DMS153 (cell line): ENCODE measurements at places on chromosomes 7 and 10.

DNA sequence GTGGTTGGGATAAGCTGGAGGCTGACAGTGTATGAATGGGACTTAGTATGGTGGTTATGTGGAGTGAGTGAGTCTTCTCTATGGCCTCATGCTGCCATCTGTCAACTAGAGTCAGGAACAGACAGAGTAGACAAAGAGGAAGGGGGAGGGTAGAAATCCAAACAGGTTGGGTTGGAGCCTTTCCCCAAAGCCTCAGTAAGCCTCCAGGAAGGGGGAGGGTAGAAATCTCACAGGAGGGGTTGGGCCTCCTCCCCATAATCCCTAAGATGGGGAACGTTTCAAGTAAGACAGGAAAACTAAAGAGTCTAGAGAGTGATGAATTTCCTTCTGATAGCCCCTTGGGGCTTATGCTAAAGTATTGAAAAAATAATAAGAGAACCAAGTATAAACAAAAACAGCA, 2.0 kb upstream of the AKR1B15 start:
- DNase-seq = peak; percentile 74

GRCh38 chr10:77359287-77359691, 278.3 kb downstream of the KCNMA1 start:
- no peak for DNase-seq

DNA sequence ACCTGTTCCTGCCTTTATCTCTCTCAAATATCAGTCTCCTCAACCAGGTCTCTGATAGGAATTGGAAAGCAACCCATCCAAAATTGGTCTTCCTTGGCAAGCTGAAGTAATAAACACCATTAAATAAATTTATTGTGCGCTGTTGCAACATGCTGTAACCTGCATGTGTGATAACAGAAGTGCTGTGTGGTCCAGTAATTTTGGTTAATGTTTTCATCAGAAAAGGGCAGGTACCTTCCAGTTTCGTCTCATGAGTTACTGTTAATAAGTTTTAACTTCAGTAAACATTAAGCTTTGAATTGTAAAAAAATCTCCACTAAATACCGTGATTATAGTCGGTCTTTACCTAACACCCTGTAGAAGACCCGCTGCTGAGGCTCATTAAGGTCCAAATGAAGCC, 624.7 kb downstream of the TNS3 start:
- DNase-seq = no peak

DNA sequence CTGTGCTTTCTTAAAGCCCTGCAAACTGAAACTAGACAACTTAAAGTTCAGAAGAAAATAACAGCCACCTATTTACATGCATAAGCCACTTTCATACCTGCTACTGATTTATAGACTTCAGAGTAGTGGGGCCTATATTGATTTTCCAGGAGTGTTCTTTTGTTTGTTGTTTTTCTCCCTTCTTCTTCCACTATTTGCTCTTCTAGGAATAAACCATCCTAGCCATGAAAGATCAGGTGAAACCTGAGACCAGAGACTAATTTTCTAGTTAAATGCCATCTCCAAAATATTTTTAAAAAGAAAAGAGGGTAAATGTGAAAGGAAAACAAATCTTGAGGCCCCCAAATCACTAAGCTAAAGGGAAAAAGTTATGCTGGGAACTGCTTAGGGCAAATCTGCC, 72.4 kb upstream of the C1GALT1 start:
- peak; percentile 41 for DNase-seq

GRCh38 chr10:30434273-30435072, 489 bp downstream of the MAP3K8 start:
- no peak for DNase-seq

DNA sequence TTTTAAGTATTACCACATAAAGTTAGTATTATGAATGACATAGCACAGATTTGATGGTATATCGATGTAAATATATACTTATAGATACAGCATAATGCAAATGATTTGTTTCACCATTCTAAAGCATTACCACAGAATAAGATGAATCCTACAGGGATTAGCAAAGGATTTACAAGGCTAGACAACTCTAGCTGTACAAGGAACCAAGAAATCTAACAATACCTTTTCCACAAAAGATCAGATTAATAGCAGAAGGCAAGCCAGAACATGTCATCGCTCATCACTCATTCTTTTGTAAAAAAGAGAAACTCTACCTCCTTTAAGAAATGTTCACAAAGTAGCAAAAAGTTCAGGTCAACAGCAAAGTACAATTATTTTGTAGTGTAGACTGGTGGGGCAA, 105.1 kb upstream of the ANK3 start:
- no peak for DNase-seq

DNA sequence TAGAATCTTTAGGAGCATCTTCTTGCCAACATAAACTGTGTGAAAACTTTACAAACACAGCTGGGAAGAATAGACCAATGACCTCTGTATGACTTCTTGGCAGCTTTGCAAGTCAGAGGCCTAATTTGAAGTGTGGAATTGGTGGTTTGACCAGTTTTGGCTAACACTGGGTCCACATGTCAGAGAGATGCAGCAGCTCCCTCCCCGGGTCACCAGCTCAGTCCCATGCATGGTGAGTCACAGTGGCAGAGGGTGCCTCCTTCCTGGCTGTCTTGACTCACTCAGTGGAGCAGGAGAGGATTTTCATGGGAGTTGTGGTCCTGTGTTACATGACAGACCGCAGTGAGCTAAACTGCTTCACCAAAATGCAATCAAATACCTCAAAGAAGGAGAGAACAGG, 8.2 kb upstream of the STARD3NL start:
- DNase-seq = no peak

- DNase-seq = no peak
These were observed 45.7 kb downstream of the FAM171A1 start for GRCh38 chr10:15325243-15325943.

DNA sequence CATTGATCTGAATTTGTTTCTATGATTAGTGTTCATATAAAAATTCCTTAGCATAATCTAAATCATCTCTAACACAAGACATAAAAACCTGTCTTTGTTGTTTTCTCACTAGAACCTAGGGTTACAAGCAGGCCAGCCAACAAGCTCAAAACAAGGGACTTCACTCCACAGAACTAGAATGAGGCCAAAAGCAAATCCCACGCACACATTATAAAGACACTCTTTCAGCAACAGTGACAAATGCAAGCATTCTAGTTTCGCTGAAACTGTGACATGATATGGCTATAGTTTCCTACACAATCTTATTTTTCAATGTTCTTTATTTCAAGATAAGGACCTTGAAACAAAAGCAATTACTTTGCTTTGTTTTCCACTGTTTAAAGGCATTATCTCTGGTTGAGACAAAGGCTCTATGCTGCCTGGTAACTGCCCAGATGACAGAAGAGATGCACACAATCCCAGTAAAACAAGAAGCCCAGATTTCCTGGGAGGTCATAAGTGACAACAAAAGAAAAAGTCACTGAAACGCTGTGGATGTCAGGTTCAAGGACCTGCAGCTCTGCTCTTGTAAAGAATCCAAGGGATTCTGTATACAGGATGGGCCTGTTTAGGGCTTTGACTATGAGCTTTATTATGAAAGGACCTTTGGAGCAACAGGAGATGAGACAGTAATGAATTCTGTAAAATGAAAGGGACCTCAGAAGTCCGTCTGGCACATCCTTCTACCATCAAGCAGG, 105.3 kb downstream of the SORCS1 start:
- no peak for DNase-seq

DNA sequence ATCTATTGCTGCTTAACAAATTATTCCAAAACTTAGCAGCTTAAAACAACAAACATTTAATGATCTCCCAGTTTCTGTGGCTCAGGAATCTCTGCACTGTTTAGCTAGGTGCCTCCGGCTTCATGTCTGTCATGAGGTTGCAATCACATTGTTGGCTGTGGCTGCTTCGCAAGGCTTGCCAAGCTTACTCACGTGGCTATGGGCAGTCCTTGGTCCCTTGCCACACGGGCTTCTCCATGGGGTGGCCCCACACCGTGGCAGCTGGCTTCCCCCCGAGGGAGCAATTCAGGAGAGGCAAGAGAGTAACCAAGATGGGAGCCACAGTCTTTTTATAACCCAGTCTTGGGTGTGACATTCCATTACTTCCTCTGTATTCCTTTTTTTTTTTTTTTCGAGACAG, 67.4 kb downstream of the NEURL1 start:
- no peak for DNase-seq

GRCh38 chr10:103852189-103852711, 3.1 kb downstream of the SH3PXD2A start:
- DNase-seq = no peak

- no peak for DNase-seq
These were observed 94.4 kb upstream of the COL1A2 start for GRCh38 chr7:94300176-94300835.

DNA sequence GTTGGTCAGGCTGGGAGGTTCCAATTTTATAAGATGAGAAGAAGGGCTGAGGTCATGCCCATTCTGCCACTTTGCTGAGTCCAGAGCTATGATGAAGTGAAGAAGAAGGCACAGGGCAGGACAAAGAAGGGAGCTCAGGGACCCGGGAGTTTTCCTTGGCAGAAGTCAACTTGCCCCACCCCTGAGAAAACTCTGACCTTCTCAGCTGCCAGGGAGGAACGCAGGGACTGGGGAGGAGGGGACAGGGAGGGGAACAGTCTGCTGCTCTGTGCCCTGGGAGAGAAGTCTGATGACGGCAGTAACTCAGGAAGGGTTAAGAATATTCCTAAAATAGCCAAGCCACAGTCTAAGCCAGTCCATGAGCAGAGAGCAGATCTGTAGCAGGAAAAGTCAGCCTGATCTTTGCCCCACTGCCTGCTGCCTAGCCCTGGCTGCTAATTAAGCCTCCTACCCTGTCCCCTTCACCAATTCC, 11.7 kb downstream of the ADIRF start:
- DNase-seq = no peak

GRCh38 chr10:11270858-11271179, 253.1 kb downstream of the CELF2 start:
- DNase-seq = no peak

DNA sequence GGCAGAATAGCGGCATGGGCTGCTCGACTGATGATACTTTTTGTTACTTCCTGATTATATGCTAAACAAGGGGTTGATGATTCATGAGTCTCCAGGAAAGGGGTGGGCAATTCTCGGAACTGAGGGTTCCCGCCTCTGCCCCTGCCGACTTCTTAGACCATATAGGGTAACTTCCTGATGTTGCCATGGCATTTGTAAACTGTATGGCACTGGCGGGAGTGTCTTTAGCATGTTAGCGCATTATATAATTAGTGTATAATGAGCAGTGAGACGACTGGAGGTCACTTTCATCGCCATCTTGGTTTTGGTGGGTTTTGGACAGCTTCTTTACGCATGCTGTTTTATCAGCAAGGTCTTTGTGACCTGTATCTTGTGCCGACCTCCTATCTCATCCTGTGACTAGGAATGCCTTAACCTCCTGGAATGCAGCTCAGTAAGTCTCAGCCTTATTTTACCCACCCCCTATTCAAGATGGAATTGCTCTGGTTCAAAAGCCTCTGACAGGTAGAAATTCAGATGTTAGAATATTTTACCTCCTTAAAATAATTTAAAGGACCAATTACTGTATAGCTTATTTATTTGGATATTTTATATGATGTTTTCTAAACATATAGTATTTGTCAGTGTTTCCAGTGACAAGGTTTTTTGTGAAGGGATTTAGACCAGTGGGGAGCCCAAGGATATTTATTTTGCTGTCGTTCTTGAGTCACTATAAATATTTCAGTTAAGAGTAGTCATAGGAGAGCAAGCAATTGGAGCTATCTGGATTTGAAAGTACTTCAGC, 90.1 kb upstream of the PIK3CG start:
- DNase-seq = no peak

DNA sequence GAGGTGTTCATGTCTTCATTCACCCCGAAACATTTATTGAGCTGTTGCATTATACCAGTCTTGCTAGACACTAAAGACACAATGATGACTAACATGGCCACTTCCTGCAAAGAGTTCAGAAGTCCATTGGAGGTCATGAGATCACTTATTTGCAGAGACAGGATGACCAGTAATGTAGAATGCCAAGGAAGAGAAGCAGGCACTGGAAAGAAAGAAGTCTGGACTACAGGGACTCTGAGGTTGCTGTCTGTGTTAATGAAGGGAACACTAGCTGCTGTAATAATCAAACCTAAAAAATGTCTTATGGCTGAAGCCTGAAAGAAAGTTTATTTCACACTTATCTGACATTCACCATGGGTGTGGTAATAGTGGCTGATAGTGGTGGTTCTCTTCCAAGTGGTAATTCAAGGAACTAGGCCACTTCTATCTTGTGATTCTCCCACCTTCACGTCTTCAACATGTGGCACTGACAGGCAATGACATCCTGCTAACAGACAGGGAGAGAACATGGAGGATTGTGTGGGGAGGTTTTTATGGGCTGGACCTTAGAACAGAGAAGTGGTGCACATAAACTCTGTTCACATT, 89.2 kb upstream of the MKLN1 start:
- DNase-seq = no peak

- no peak for DNase-seq
These were observed 185.4 kb downstream of the KMT2E start for GRCh38 chr7:105199386-105199785.

DNA sequence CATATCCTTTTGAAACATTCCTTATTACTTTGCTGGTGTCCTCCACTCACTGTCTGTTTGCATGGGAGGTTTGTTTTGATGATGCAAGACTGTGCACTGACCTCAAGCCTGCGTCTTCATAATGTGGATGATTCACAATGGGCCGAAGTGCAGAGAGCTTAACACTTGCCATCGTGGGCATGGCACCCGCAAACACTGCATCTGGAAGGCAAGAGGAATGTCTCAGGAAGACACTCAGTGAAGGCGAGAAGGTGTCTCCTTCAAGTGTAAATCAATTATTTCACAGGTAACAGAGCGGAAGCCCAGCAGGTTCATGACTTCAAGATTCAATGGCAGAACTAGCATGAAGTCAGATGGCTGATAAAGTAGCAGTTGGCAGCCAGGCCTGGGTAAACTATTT, 98.1 kb downstream of the DPY19L1 start:
- DNase-seq = no peak

DNA sequence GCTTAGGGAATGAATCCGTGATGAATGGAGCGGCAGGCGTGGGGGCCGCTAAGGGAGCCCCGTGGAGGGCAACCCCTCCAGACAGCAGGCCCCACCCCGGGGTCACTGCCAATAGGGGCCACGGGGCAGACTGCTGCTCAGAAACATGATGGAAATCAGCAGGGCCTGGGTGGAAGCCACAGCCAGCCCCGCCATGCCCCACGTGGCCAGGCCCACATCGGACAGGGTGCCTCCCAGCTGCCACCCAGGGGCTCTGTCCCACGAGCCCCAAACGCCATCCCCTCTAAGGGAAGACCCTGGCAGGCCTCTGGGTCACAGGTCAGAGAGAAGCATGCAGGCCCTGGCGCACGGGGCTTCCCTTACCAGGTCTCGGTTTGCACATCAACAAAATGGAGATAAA, 28.4 kb downstream of the TNRC18 start:
- DNase-seq = no peak
